NCI-H2171 treated with DMSO at 0.1 percent for 48 hours (cell line): ENCODE measurements at places on chromosomes 2 and 18.

DNA sequence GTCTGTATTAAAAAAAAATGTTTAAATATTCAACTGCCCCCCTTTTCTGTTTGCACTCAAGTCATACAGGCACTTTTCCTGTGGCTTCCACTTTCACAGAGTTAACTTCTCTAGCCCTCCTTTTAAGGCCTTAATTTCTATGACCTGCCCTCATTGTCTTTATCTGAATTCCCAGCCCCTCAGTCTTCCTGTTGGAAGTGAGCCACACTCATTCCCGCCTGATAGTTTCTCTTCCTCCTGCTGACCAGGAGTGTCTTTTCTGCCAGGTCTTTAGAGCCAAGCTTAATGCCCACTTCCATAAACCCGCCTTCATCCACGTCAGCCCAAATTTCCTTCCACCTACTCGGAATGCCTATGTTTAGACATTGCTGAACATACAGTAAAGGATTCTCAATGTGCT, 10.5 kb downstream of the COPS8 start:
- DNase-seq, result no peak

GRCh38 chr2:218093879-218094278, 24.8 kb downstream of the RUFY4 start:
- no peak for DNase-seq

DNA sequence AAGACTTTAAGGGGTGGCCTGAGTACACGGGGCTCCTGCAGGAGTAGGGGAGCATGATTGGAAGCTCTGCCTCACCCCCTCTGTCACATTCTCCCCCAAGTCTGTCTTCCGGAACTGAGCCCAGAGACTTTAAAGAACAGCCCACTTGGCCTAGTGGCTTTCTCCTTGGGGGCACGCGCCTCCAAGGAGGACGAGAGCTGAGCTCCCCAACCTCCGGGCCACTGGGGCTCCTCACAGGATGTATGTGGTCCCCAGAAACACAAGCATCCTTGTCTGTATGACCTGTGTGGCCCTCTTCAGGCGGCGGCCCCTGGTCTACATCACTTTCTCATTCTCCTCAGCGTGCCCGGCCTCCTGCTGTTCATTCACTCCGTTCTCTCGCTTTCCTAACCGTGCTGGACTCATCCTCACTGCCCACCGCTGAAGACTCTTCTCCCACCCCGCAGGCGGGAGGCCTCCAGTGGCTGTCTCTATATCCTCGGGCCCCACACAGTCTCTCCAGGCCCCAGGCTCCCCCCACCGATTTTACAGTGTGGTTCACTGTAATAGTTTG, 23.7 kb downstream of the KCNF1 start:
- no peak for DNase-seq

- DNase-seq, result peak; percentile 11
Measured at GRCh38 chr18:31884020-31884419, 58.9 kb downstream of the TRAPPC8 start.

GRCh38 chr18:45596036-45596435, 19.2 kb upstream of the SLC14A2 start:
- no peak for DNase-seq

DNA sequence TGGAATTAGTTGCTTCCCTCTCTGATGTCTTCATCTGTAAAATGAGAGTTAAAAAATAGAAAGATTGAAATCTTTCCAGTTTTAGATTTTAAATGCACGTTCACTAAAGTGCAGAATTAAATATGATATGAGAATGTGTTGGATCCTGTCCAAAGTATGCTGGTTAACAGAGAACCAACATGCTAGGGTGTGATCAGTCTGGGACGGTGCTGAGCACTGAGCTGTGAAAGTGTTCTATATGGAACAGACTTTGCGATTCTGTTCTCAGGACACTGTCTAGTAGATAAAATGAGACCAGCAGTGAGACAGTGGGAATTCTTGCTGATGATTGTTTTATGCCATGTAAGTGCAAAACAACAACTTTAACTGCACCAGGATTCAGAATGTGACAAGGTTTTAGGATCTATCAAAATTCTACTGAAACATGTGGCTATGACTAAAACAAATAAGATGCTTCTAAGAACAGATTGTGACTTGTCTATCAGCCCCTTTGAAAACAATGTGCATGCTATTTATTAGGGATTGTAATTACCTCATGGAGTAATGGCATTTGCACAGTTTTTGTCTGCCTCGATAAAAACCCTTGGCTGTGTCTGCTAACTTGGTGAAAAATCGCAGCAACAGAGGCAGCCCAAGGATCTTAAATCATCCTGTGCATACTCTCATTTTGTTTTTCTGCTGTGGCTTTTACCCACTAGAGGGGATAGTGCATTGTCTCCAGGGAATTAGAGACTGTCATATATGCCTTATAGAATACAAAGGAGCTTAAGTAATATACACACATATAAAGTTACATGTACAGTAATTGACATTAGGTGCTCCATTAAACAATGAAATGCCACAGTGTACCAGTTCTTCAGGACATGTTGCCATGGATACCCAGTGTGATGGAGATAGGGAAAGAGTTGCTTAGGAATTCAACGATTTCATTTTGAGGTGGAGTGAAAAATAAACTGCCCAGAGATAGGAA, 55.1 kb downstream of the MAP3K20 start:
- peak; percentile 63 for DNase-seq

- no peak for DNase-seq
Measured at GRCh38 chr18:56851774-56852173, 200.6 kb downstream of the WDR7 start.

GRCh38 chr2:23330214-23330613, 54.8 kb upstream of the KLHL29 start:
- no peak for DNase-seq

DNA sequence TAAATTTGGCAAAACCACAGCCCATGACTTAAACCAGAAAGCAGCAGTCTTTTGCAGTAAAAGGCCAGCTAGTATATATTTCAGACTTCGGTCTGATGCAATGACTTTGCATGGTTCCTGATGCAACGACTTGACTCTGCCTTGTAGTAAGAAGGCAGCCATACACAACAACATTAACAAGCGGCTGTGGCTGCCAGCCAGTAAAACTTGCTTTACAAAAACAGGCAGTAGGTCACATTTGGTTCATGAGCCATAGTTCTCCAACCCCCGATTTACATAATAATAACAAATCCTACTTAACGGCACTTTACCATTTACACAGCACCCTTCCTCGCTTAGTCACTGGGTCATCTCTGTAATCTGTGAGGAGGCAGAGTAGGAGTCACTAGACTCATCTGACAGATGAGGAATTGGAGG, 410.3 kb downstream of the LRATD1 start:
- DNase-seq, result no peak

- DNase-seq, result no peak
Measured at GRCh38 chr2:88642278-88642677, 15.0 kb upstream of the EIF2AK3 start.

GRCh38 chr2:142871396-142871795, 6.1 kb upstream of the KYNU start:
- DNase-seq, result no peak

DNA sequence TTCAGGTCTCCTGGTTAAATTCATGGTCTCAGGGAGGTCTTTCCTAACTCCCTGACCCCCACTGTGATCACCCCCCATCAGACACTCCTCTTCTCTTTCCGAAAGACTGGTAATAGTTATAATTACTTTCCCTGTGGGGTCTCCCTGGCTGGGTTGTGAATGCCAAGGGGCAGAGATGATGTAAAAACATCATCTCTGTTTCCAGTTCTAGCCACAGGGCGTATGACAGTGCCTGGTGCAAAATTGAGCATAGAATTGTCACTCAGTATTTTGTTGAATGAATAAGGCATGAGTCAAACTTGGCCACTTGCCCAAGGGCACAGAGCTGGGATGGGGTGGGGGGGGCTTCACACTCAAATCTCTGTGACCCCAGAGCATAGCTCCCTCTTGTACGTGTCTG, 65.2 kb downstream of the LTBP1 start:
- DNase-seq, result no peak

- no peak for DNase-seq
Measured at GRCh38 chr18:74590671-74591070, 7.0 kb upstream of the ZNF407 start.

GRCh38 chr2:19774805-19775176, 127.0 kb downstream of the TTC32 start:
- peak; percentile 96 for DNase-seq

- DNase-seq, result peak; percentile 72
Measured at GRCh38 chr2:10302479-10303180, at the start of gene HPCAL1. Gene HPCAL1, plus strand, starts transcription at chr2:10302904. Its CDS starts 116,854 bp downstream, at chr2:10419758.

DNA sequence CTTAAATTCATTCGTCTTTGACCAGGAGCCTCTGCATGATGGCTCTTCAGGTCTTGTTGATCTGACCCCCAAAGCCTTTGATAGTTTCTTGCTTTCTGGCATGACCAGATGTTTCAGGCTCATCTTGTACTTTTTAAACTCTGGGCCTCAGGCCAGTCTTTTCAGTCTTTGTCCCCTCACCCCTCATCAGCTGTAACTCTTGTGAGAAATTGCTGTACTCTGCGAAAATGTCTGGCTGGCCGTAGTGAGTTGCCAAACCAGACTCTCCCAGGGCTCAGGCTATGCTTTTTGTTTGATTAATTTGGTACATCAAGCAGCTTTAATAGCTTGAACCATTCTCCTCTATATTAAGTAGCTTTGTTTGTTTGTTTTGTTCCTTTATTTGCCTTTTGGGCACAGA, 75.9 kb downstream of the BABAM2 start:
- no peak for DNase-seq

GRCh38 chr2:182132605-182133004, 147.0 kb downstream of the PPP1R1C start:
- no peak for DNase-seq

DNA sequence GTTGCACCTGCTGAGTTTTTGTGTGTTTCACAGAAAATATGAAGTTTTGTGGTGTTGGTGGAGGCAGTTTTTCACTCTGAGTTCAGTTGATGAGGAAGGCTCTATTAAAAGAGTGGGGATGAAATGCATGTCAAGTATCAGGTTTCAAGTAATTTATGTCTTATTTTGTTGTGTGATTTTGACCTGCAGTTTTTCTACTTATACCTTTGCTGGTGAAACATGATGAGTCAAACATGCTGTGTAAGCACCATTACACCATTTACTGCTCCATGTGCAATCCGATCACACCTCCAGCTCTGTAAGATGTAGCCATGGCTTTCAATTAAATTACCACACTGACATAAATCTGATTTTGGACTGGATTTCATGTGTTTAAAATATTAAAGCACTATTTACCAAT, 174.5 kb upstream of the ZEB2 start:
- DNase-seq, result peak; percentile 81

GRCh38 chr2:147003081-147003480, 841.7 kb upstream of the ACVR2A start:
- DNase-seq, result no peak

DNA sequence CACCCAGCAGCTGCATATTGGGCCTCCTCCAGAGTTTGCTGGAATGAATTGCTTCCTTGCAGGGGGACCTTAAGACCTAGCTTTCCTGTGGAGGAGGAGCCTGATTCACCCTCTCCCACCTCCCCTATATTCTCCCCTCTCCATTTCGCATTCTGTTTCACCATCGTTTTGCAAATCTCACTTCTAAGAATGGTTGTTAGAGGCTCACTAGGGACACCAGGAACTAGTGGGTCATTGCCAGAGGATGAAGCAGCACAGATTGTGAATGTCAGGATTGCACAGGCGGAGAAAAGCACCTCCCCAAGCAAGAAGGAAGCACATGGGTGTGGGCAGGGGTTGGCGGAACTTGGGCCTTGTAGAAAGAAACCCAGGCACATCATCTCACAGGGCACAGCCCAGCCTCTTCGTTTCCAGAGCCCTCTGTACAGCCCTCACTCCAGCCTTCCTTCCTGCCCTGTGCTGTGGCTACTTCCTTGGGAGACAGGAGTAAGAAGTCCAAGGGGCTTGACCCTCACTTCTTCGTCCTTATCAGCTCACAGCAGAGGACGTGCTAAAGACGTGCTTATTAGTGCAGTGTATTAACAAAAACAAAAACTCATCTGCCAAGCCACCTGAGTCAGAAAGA, 63.4 kb downstream of the TACR1 start:
- no peak for DNase-seq

DNA sequence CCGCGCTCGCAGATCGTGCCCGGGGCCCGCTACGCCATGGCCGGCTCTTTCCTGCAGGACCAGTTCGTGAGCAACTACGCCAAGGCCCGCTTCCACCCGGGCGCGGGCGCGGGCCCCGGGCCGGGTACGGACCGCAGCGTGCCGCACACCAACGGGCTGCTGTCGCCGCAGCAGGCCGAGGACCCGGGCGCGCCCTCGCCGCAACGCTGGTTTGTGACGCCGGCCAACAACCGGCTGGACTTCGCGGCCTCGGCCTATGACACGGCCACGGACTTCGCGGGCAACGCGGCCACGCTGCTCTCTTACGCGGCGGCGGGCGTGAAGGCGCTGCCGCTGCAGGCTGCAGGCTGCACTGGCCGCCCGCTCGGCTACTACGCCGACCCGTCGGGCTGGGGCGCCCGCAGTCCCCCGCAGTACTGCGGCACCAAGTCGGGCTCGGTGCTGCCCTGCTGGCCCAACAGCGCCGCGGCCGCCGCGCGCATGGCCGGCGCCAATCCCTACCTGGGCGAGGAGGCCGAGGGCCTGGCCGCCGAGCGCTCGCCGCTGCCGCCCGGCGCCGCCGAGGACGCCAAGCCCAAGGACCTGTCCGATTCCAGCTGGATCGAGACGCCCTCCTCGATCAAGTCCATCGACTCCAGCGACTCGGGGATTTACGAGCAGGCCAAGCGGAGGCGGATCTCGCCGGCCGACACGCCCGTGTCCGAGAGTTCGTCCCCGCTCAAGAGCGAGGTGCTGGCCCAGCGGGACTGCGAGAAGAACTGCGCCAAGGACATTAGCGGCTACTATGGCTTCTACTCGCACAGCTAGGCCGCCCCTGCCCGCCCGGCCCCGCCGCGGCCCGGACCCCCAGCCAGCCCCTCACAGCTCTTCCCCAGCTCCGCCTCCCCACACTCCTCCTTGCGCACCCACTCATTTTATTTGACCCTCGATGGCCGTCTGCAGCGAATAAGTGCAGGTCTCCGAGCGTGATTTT, 7.6 kb downstream of the TBR1 start:
- DNase-seq, result no peak

GRCh38 chr2:58097025-58097424, 50.4 kb downstream of the VRK2 start:
- no peak for DNase-seq

GRCh38 chr18:32372381-32373061, 98.2 kb downstream of the GAREM1 start:
- no peak for DNase-seq

DNA sequence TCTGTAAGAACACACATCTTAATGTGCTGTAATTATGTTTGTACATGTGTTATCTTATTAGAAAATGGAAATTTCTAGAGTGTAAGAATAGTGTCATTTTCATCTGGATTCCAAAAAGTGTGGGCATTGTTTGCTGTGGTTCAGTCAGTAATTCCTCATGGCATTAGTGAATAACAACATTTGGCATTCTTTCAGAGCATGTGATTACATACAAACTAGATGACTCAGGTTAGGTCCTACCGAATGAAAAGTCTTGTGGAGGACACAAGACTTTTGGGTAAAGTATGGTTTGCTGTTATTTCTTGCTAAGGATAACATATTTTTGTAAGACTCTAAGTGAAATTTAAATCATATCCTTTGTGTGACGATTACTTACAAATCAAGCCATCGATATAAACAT, 593.1 kb upstream of the NRXN1 start:
- no peak for DNase-seq

- no peak for DNase-seq
Measured at GRCh38 chr2:112834396-112835037, 2.1 kb downstream of the IL1B start.
